Lower lobe of right lung (tissue), 2 donors: ENCODE measurements at places on chromosomes 7 and 10.

DNA sequence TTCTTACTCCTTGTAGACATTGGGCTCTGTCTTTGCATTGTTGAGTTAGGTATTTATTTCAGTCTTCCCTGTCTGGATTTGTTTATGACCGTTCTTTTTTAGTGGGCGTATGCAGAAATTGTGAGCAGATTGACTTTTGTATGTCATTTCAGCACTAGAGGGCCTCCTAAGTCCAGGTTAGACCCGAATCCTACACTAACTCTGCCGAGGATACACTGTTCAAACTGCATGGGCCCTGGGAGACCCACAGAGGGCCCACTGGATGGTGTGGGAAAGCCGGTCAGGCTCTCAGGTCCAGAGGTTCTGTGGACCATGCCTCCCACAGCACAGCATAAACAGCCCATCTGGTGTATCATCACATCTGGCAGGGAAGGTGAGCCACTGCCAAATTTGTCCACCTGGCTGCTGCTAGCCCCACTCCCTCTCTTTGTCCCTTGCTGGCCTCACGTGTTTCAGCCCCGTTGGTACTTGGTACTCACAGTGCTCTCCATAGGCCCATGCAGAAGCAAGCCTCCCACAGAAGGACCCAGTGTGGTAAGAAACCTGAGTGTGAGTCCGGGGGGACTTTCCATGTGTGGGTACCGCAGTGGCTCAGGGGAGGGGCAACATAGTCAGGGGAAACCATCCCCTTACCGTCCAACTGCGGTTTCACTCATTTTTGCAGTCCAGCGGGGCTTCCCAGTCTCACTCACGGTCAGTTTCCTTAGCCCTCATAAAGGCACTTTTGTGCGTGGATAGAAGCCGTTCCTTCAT, 112.8 kb downstream of the APBB1IP start:
- DNase-seq, result no peak

DNA sequence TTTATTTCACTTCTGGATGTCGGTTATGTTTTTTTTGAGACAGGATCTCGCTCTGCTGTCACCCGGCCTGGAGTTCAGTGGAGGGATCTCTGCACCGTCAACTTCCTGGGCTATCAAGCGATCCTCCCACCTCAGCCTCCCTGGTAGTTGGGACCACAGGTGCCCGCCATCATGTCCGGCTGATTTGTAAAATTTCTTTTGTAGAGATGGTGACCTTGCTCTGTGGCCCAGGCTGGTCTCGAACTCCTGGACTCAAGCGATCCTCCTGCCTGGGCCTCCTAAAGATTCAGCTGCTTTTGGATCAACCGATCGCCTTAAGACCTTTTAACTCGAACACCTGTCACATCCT, 606 bp upstream of the RABGEF1 start:
- no peak for DNase-seq

- DNase-seq, result no peak
Measured at GRCh38 chr10:77478247-77478961, 159.2 kb downstream of the KCNMA1 start.

DNA sequence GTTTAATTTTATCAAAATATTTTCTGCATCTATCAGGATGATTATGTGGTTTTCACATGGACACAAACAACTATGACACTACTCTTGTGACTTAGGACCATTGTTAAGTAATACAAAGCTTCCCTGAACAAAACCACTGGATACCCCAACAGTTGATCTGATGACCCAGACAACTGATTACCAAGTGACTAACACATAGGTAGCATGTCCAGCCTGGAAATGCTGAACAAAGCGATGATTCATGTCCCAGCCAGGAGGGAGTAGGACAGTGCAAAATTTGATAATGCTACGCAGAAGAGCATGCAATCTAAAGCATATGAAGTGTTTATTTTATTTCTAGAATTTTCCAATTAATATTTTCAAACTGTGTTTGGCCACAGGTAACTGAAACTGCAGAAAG, 8.9 kb upstream of the PNLIP start:
- DNase-seq, result no peak

DNA sequence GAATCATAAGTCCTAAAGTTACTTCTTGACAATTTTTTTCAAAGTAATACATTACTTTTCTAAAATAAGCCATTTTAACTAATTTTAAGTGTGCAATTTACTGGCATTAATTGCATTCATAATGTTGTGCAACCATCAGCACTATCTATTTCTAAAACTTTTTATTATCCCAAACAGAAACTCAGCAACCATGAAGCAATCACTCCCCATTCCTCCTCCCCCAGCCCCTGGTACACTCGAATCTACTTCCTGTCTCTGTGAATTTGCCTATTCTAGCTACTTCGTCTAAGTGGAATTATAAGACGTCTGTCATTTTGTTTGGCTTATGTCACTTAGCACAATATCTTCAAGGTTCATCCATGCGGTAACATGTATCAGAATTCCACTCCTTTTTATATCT, 84.9 kb downstream of the MKX start:
- no peak for DNase-seq

- DNase-seq, result no peak
Measured at GRCh38 chr10:13613519-13613918, 26.8 kb downstream of the PRPF18 start.

- DNase-seq, result no peak
Measured at GRCh38 chr7:114554781-114555537, 140.3 kb downstream of the FOXP2 start.

DNA sequence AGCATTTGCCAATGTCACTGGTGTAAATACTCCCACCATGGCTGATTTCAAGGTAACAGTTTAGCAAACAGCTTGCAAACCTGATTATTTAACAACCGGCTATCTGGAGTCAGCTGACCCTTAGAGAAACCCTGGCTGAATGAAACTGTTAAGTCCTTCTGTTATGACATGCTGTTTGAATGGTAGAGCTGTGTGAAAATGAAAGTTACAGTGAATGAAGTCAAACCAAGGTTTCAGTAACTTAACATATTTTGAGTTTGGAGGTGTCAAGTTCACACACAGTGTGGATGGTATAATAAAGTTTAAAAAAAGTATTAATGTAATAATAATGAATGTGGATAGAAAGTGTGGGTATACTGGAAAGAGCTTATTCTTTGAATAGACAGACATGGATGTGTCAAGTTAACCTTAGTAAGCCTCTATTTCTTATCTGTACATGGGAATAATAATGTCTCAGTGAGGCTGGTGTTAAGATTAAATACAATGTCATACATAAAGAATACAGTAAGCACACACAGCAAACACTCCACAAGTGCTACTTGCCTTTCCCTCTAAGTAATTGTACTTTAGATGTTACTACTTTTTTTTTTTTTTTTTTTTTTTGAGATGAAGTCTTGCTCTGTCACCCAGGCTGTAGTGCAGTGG, 150.4 kb downstream of the TAX1BP1 start:
- DNase-seq, result no peak

- no peak for DNase-seq
Measured at GRCh38 chr7:158603773-158604755, 16.4 kb upstream of the PTPRN2 start.

DNA sequence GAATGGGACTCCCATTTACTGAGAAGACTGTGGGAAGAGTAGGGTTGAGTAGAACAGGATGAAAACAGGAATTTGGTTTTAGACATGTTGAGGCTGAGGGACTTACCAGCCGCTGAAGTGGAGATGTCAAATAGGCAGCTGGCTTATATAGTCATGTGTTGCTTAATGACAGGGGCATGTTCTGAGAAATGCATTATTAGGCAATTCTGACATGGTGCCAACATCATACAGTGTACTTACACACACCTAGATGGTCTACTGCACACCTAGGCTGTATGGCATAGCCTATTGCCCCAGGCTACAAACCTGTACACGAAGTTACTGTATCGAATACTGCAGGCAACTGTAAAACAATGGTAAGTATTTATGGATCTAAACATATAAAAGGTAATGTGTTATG, 17.5 kb downstream of the ARL3 start:
- DNase-seq, result no peak

GRCh38 chr10:70903262-70903921, 15.0 kb upstream of the PCBD1 start:
- no peak for DNase-seq

DNA sequence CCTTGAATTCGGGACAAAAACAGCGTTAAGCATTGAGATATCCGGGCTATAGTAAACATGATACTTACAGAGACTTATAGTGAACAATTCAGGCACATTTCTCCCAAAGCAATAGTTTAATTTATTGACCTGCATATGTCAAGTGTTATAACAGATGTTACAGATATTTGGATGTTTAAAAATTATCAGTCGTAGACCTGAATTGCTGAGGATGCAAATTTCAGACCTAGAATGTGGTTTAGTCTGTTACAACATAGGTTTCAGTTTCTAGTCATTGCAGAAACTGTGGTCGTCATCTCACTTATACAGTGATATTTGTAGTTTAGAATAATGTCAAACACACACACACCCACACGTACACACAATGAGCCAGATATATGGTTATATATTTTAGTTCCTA, 85.2 kb downstream of the VTI1A start:
- DNase-seq, result no peak

GRCh38 chr7:133027397-133027796, 54.5 kb downstream of the CHCHD3 start:
- DNase-seq, result no peak

DNA sequence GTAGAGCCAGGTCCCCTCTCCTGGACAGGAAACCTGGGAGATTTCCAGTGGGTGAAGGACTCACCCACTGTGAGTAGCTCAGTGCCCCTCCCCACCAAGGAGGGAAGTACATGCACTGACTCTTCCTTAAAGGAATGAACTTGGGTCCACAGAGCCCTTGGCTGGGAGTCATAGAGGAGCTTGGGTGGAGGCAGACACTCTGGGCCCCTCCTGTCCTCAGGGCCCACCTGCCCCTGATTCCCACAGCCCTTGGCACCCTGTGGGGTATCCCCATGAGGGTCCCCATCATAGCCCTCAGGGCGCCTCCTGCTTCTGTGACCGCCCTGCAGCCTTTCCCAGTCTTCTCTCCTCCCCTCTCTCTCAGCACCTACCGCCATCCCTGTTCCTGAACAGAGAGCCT, 3.7 kb downstream of the EN2 start:
- DNase-seq, result no peak

DNA sequence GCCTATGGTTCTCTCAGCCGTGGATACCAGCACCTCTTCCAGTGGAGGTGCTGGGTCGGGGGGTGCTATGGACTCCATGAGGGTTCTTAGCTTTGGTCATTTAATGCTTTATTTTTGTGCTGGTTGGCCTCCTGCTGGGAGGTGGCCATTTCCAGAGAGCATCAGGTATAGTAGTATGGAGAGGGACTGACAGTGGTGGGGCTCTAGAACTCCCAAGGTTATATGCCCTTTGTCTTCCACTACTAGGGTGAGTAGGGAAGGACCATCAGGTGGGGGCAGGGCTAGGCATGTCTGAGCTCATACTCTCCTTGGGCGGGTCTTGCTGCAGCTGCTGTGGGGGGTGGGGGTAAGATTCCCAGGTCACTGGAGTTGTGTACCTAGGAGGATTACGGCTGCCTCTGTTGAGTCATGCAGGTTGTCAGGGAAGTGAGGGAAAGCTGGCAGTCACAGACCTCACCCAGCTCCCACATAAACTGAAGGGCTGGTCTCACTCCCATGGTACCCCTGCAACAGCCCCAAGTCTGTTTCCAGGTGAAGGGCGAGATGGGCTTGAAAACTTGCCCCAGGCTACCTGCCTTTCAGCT, 763.2 kb upstream of the LRRTM3 start:
- no peak for DNase-seq

DNA sequence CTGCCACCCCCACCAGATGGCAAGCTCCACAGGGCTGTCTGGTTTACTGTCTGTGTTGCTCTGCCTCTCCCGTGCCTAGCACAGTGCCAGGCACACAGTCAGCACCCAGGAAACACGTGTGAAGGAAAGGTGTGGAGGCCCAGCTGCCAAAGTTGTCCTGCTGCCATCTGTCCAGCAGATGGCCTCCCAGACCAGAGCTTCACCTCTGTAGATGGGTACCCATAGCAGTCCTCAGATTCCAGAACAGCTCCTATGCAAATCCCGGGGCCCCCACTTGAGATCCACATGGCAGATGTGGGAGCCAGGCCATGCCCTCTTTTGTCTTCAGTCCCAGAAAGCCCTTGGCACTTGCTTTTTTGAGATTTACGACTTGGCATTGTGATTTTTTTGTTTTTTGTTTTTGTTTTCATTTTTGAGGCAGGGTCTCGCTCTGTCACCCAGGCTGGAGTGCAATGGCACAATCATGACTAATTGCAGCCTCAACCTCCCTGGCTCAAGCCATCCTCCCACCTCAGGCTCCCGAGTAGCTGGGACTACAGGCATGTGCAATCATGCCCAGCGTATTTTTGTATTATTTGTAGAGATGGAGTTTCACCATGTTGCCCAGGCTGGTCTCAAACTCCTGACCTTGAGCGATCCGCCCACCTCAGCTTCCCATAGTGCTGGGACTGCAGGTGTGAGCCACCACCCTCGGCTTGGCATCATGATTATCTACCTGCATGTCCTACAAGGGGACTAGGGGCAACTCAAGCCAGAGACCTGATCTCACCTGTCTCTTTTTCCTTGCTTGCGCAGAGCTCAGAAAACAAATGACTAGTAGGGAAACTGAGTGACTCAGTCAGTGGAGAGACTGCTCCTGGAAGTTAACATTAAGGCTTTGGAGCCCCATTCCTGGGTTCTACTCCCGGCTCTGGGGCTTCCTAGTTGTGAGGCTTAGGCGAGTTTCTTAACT, 16.9 kb upstream of the PALD1 start:
- no peak for DNase-seq

DNA sequence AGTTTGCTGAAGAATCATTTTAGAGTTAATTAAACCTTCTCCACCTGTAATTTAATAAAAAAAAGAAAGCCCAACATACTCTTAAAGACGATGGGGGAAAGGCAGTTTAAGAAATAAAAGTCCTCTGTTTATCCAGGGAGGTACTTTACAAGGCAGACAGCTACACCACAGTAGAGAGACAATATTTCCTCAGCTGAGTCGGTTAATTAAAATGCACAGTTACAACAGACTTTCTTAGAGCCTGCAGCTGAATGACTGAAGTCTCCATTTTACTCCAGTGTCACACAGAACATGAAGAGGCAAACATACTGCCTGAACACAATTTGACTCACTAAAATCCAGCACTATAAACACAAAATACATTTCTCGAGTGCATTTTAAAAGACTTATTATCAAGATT, 15.1 kb downstream of the LRRTM3 start:
- no peak for DNase-seq
